ENCODE measurements at places on chromosomes 6 and 20. TPM values are rescaled to one million over a fixed set of nuclear protein-coding genes. Genes with fewer than 3 reads are reported as not detected.

The COL21A1 gene
- total RNA-seq: 8.3 TPM

The TULP1 gene
- not detected for total RNA-seq

GRCh38 chr20:14512839-14513238 is 175.4 kb upstream of the FLRT3 start:
- DNase-seq: no peak
- H3K4me3 ChIP-seq: no peak overlapping the region
- no peaks in the 10 kb centered on the region for H3K4me1 ChIP-seq
- no peak overlapping the region for H3K27ac ChIP-seq
- H3K27me3 ChIP-seq: no peaks in the 10 kb centered on the region

The PLTP gene
- 164 TPM for total RNA-seq

DNA sequence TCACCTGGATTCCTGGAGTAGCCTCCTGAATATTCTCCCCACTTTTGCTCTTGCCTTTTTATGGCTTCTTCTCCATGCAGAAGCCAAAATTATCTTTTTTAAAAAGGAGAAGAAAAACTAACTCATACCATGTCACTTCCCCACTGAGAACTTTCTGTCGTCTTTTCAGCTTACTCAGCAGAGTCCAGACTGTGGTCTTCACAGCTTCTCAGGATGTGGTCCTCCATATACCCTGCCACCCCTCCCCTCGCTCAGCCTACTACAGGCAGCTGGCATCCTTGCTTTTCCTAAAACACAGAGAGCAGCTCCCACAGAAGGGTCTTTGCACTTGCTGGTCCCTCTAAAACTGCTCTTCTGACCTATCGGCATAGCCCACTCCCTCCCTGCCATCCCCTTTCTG is 89.4 kb upstream of the ISM1 start:
- DNase-seq: no peak
- H3K27ac ChIP-seq: no peak overlapping the region
- peaks cover 28% of the 10 kb centered on the region for H3K36me3 ChIP-seq
- no peak overlapping the region for H3K4me3 ChIP-seq
- H3K27me3 ChIP-seq: no peaks in the 10 kb centered on the region
- no peaks in the 10 kb centered on the region for H3K4me1 ChIP-seq

- no peaks in the 10 kb centered on the region for H3K36me3 ChIP-seq
- H3K27ac ChIP-seq: peak overlapping the region; percentile 22
- no peaks in the 10 kb centered on the region for H3K27me3 ChIP-seq
Measured at GRCh38 chr6:113903666-113904330, 46.7 kb downstream of the MARCKS start.

DNA sequence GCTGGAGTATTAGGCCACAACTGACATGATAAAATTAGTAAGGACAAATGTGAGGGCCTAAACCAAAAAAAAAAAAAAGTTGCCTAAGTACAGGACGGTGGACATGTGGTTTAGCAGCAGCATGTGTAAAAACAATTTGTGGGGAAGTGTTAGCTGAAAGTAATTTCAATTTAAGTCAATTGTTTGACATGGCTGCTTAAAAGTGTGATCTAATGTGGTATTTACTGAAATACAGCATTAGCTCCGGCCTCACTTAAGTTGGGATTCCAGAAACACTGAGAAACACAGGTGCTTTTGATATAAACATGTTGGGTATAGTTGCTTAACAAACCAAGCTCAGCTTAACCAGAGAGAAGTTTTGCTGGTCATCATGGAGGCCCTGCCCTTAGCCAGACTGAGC is 119.7 kb downstream of the FYN start:
- H3K36me3 ChIP-seq: no peaks in the 10 kb centered on the region
- no peak overlapping the region for H3K4me3 ChIP-seq
- H3K4me1 ChIP-seq: peaks cover 23% of the 10 kb centered on the region
- DNase-seq: no peak
- no peaks in the 10 kb centered on the region for H3K27me3 ChIP-seq

The ANKEF1 gene
- total RNA-seq: 2.3 TPM

The SIRPD gene
- not detected for total RNA-seq

GRCh38 chr6:31268836-31269235 is 3.1 kb downstream of the HLA-C start:
- no peaks in the 10 kb centered on the region for H3K36me3 ChIP-seq
- H3K4me1 ChIP-seq: peaks cover 7% of the 10 kb centered on the region
- H3K27me3 ChIP-seq: no peaks in the 10 kb centered on the region
- H3K27ac ChIP-seq: no peak overlapping the region

DNA sequence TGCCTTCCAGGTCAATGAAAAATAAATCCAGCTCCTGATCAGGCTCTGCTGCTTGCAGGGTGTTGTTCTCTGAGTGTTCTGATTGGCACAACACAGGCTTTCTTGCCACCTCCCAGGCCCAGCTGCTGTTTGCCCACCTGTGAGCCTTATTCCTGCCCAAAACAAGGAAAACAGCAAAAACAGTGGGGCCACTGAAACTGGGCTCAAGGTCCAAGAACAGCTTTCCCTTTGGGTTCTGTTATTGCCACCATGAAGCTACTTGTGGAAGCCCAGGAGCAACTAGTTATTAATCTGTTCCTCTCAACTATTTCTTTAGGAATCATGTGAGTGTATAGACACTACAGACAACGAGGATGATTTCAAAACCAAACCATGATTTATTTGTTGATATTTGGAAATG is 159.1 kb downstream of the PLCB1 start:
- DNase-seq: no peak
- no peaks in the 10 kb centered on the region for H3K36me3 ChIP-seq
- H3K4me1 ChIP-seq: no peaks in the 10 kb centered on the region
- no peak overlapping the region for H3K4me3 ChIP-seq

GRCh38 chr6:39790772-39791171 is 1.4 kb upstream of the DAAM2 start:
- H3K27ac ChIP-seq: peak overlapping the region; percentile 98
- no peaks in the 10 kb centered on the region for H3K27me3 ChIP-seq
- DNase-seq: peak; percentile 87

DNA sequence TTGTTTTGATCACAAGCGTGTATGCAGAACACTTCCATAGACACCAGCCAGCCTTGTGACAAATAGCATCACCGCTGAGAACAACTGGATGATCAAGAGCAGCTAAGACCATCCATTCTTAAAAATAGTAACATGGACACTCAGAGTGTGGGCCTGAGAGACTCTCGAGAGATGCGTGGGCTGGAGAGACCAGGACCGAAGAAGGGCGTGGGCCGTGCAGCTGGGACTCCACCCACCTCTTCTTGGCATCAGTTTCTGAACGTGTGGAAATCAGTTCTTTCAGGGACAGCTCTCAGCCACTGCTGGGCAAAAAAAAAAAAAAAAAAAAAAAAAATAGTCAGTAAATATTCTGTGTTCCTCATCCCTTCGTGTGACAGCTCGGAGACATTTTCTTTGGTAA is 314.5 kb upstream of the CDH4 start:
- no peaks in the 10 kb centered on the region for H3K27me3 ChIP-seq
- no peak overlapping the region for H3K4me3 ChIP-seq
- H3K27ac ChIP-seq: no peak overlapping the region

DNA sequence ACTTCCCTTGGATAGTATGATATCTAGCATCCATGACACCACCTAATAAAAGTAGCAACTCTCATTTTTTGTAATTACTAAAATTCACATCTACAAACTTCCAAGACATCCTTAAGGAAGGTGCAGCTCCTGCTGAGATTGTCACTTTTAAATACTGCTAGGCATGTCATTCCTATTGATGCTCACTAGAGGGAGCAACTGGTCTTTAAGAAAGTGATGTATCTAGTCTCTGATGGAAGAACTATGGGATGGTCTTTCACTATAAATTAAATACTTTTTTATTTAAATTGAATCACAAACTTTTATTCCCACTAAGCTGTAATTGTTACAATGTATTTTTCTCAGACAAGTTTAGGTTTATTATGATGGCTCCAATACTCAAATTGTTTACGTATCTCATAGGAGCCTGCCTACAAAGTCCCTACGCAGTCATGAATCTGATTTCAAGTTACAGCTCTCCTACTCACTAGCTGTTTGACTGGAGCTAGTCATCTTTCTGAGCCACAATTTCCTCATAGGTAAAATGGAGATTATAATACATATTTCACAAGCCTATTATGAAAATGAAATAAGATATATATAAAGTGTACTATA is 8.1 kb upstream of the TSPYL1 start:
- no peak overlapping the region for H3K4me3 ChIP-seq
- no peak overlapping the region for H3K27ac ChIP-seq
- no peaks in the 10 kb centered on the region for H3K4me1 ChIP-seq
- H3K36me3 ChIP-seq: no peaks in the 10 kb centered on the region
- H3K27me3 ChIP-seq: no peaks in the 10 kb centered on the region

DNA sequence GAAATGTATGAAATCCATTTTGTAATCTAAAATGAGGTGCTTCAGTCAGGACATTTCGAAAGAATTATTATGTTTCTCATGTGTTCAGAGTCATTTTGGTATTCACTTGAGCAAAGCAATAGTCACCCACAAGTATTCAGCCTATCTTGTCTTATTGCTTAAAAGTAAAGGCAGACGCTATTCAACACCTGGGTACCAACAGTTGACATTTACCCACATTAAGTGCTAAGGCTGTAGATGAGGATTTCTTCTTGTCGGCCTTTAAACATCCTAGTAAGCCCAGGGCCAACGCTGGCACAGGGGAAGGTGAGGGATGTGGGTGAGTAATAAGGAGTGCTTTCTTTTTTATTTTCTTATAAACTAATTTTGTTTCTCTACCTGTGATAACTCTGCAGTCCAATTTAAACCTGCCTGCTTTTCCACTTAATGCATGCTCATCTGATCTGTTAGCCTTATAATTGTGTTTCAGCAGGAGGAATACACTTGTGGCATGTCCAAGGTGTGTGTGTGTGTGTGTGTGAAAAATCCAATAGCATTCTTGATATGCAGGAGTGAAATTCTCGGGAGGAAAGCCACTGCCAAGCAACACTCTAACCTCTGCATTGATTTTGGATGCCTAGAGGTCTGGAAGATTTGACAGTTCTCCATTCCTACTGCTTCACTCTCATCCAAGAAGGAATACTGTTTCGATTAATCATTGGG is 252.0 kb downstream of the SOX4 start:
- peaks cover 35% of the 10 kb centered on the region for H3K4me1 ChIP-seq
- no peak overlapping the region for H3K4me3 ChIP-seq
- H3K36me3 ChIP-seq: no peaks in the 10 kb centered on the region
- no peak overlapping the region for H3K27ac ChIP-seq
- DNase-seq: no peak

GRCh38 chr6:167952512-167952859 is 45.0 kb upstream of the KIF25 start:
- no peak for DNase-seq
- H3K27me3 ChIP-seq: no peaks in the 10 kb centered on the region
- H3K4me1 ChIP-seq: no peaks in the 10 kb centered on the region
- no peak overlapping the region for H3K4me3 ChIP-seq
- no peak overlapping the region for H3K27ac ChIP-seq

DNA sequence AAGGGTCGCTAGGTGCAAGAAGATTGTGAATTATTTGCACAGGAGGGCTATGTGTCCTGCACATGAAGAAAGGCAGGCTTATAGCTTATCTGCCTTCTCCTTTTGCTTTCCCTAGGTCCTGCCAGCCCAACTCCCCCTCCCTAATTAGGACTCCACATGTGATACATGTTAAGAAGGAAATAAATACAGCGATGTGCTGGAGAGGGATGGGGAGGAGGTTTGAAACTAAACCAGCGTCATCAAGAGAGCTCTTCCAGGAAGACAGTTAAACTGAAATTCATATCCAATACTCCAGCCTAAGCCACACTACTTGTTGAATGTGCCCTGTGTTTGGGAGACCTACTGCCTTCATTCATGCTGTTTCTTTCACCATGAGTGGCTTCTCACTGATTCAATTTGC is 34.9 kb upstream of the UTRN start:
- no peaks in the 10 kb centered on the region for H3K4me1 ChIP-seq
- DNase-seq: no peak
- no peaks in the 10 kb centered on the region for H3K27me3 ChIP-seq
- no peak overlapping the region for H3K27ac ChIP-seq
- no peaks in the 10 kb centered on the region for H3K36me3 ChIP-seq
- H3K4me3 ChIP-seq: no peak overlapping the region

GRCh38 chr20:37990571-37991151 is 42.6 kb downstream of the TTI1 start:
- H3K27me3 ChIP-seq: no peaks in the 10 kb centered on the region
- no peak for DNase-seq
- peaks cover 83% of the 10 kb centered on the region for H3K4me1 ChIP-seq
- H3K27ac ChIP-seq: peak overlapping the region; percentile 74
- H3K4me3 ChIP-seq: no peak overlapping the region
- H3K36me3 ChIP-seq: peaks cover 4% of the 10 kb centered on the region

The ENPP4 gene
- total RNA-seq: 19.0 TPM

DNA sequence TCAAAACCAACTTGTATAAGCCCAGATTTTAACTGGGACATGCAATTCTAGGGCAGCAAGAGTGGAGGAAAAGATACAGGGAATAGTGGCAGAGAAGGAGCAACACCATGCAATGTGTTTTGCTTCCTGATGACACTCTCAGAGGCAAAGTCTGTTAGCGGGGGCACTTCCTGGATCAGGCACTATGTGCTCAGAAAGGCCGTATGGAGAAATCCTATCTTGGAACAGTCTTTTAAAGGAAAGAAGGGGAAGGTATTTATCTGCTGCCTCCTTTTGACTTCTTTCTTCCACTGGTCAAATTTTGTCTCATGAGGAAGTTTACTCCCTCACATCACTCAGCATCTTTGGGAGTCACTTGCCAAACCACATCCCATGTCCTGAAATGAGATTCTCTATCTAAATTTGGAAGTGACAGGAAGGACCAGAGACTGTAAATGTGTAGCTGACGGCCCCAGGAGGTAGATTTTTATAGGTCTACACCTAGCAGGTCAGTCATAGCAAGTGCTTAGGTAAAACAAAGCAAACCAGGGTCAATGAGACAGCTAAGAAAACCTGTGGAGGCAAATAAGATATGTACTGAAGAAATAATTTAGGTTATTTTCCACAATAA is 91.7 kb upstream of the ELOVL5 start:
- no peak overlapping the region for H3K27ac ChIP-seq
- H3K36me3 ChIP-seq: no peaks in the 10 kb centered on the region
- no peak overlapping the region for H3K4me3 ChIP-seq
- no peaks in the 10 kb centered on the region for H3K27me3 ChIP-seq

The PDE10A gene
- 2.9 TPM for total RNA-seq

- H3K27ac ChIP-seq: no peak overlapping the region
- H3K27me3 ChIP-seq: no peaks in the 10 kb centered on the region
- no peak for DNase-seq
Measured at GRCh38 chr6:38453861-38454260, 185.9 kb downstream of the BTBD9 start.

The FOXA2 gene
- total RNA-seq: not detected

The IPCEF1 gene
- 0.63 TPM for total RNA-seq

GRCh38 chr6:35376281-35376680 is 33.9 kb downstream of the PPARD start:
- no peak overlapping the region for H3K4me3 ChIP-seq
- no peaks in the 10 kb centered on the region for H3K36me3 ChIP-seq
- H3K27ac ChIP-seq: peak overlapping the region; percentile 75
- no peaks in the 10 kb centered on the region for H3K27me3 ChIP-seq
- H3K4me1 ChIP-seq: peaks cover 34% of the 10 kb centered on the region

The ENPP5 gene
- total RNA-seq: 1.2 TPM

The LHFPL5 gene
- total RNA-seq: not detected
